ENCODE measurements at places on chromosomes 16 and 17.

DNA sequence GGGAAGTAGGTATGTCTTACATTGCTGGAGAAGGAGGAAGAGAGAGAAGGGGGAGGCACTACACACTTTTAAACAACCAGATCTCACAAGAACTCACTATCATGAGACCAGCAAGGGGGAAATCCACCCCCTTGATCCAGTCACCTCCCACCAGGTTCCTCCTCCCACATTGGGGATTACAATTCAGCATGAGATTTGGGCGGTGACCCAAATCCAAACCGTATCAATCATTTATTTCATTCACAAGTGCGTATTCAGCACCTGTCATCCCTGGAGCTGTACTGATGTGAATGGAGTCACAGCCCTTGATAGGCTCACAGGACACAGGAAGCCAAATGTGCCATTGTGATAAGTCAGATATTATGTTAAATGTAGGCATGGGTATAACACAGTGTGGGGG is 228.3 kb upstream of the HSBP1 start:
- no peak for DNase-seq

- no peak for DNase-seq
Observed at GRCh38 chr16:66717112-66717675, 20.7 kb upstream of the CMTM4 start.

DNA sequence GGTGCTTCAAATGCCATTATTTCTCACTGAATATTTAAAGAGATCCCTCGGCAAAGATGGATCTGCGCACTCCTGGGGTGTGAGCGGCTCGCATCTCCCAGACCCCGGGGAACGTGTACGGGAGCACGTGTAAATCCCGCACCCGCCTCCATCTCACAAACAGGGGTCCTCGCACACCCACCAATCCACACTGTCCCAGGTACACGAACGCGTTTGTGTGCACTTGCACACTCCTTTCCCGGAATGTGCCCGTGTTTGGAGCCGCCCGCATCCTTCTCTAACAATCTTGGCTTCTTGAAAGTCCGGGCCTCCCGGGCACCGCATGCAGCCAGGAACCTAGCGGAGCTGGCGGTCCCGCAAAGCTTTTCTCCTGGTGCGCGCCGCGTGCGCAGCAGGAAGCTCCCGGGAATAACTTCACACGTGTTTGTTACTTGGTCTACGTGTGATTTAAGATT is 2.5 kb upstream of the SALL1 start:
- DNase-seq: no peak

GRCh38 chr17:70006159-70006558 is 68.9 kb upstream of the KCNJ16 start:
- no peak for DNase-seq

- no peak for DNase-seq
Observed at GRCh38 chr17:64505340-64506200, 519 bp downstream of the DDX5 start.

- no peak for DNase-seq
Observed at GRCh38 chr16:84765616-84766580, 53.9 kb upstream of the CRISPLD2 start.

- no peak for DNase-seq
Observed at GRCh38 chr17:32971171-32971570, 20.5 kb upstream of the SPACA3 start.

DNA sequence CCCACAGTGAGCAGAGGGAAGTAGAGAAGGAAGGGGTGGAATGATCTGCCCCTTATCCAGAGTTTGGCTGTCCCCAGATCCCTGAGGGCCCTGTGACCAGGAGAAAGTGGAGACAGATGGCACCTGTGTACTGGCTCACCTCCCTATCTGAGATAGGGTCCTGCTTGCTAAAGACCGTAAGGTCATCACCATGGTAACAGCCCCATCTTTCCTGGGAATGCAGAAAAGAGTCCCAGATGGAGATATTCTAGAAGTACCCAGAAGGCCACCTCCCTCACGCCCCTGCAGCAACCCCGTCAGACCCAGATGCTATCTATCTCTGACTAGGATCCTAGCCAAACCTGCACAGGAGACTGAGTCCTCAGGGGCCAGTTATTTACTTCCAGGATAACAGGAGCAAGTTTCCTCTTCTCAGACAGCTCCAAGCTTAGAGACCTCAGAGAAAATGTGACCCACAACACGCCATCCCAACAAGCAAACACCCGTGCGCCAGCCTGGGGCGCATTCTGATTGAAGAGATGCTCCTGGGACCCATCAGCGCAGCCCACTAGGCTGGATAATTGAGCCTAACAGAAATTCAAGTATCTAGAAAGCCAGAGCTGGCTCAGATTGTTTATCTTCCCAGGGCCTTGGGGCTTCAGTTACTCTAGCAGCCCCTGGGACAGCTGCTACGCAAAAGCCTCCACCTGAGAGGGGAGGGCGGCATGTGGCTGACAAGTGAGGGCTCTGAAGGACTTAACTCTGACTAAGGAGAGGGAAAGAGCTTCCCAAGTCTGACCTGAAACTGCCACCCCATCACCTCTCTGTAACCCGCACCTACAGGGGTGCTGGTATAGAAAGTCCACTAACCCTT is 1.9 kb downstream of the ORMDL3 start:
- no peak for DNase-seq

GRCh38 chr17:79276821-79277220 is 202.2 kb downstream of the ENGASE start:
- no peak for DNase-seq

DNA sequence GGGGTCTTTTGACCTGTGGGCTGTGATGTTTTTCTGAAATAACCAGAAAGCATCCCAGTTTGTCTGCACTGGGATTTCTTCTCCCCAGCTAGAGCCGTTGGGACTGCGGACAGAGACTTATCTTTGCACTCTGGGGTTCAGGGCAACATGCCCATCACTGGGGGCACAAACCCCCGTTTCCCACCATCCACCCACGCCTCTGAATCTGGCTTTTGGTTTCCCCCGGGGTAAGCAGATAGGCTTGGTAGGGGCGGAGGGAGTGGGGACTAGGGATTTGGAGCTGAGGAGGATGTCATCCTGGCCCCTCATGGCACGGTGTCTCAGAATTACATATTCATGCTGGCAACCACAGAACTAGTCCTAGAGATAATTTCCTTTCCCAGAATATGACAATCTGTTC is 68.6 kb downstream of the CCDC182 start:
- no peak for DNase-seq

Measured in cortex of kidney (tissue), 1 donor.